H9 (cell line): ENCODE measurements at places on chromosomes 5 and 9.

DNA sequence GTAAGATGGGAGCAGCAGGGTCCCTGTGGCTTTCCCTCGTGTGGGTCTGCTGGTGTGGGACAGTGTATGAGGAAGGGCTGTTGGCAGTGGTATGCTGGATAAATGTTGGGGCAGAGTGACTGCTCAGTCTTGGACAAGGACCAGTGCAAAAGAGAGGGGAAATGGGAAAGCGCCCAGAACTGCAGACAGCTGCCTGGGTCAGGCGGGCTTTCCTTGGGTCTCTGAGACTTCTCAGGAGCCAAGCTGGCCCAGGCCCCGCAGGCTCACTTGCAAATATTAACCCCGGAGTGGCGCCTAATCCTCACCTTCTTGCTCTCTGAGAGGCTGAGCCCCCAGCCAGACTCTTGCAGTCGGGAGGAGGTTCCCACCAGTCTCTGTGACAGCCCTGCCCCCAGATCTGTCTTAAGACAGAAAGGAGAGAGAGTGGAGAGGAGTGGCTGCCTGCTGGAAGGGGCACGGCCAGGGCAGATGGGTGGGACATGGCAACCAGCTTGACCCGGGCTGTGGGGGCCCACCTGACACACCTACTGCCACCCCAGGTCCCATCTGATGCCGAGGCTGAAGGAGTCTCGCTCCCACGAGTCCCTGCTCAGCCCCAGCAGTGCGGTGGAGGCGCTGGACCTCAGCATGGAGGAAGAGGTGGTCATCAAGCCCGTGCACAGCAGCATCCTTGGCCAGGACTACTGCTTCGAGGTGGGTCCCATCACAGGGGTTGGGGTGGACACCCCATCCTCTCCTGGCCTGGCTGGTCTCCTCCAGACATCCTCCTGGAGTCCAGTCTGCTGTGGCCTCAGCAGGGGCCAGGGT, 105.2 kb downstream of the DAB2IP start:
- no peak for DNase-seq

GRCh38 chr5:173217626-173218397, 17.2 kb downstream of the NKX2-5 start:
- peak; percentile 64 for DNase-seq

GRCh38 chr5:151659001-151659754, 27.5 kb downstream of the SPARC start:
- peak; percentile 91 for DNase-seq

- no peak for DNase-seq
These were observed 275.5 kb downstream of the DENND1A start for GRCh38 chr9:123654218-123654993.

- DNase-seq: no peak
These were observed 9.1 kb upstream of the ERMP1 start for GRCh38 chr9:5841771-5842573.

DNA sequence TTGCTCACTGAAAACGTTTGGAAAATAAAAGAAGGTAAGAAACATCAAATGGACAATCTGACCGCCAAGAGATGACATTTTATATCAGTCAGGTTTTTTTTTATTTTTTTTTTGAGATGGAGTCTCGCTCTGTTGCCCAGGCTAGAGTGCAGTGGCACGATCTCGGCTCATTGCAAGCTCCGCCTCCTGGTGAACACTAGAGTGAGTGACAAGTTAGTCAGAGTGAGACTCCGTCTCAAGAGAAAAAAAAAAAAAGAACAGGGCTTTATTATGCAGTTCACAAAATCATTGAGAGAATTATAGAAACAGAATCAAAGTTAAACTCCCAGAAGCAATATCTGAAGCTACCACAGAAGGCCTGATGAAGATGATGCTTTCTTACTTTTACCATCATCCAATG, 70.1 kb downstream of the DTWD2 start:
- DNase-seq: no peak

DNA sequence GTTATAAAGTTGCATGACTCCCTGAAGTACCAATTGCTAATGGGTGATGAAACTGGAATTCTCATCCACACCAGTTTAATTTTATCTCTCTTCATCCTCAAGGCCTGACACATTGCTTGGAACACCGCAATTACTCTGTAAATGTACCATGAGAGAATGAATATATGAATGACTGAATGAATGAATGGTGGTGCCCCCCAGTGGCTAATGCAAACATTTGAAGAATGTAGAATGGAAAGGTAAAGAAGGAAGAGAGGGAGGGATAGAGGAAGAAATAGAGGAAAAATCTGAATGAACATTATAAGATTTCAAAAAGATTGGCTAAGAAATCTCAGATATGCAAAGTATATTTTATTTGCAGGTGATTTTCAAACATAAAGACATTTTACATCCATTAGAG, 13.1 kb downstream of the PAPPA start:
- no peak for DNase-seq

DNA sequence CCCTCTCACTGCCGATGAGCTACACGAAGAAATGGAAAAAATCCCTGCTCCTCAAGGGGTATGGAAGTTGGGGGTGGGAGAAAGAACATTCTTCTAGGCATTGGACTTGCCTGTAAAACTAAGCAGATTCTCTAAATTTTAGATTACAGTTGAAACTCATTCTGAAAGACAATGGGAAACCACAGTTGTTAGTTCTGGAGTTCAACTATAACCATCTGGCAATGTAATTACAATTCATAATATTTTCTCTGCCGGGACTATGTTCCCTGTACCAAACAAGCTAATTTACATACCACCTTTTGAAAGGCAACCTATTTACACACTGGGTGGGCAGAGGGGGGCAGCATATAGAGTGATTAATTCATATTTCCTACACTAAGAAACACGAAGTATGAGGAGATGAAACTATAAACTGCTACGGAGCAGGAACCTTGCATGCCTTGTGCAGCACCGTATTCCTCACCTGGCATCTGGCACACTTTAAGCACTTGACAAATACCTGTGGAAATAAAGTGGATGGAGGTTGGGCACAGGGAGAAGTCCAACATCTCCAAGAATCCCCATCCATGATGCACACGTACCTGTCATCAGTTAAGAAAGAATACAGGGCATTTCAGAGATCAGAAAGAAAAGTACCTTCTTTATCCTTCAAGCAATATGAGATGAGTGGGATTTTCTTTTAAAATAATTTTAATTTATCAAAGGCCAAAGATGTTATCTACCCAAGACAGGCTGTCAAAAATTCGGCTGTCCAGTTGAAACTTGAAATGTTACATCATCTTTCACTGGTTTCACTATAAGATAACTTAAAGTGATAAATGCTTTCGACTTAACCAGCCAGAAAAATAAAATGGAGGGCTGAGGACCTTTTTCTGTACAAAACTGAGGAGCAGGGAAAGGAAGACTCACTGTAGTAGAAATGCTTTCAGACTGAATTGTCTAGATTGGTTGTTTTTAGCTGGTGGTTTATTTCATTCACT, 54.2 kb downstream of the SSBP2 start:
- no peak for DNase-seq

DNA sequence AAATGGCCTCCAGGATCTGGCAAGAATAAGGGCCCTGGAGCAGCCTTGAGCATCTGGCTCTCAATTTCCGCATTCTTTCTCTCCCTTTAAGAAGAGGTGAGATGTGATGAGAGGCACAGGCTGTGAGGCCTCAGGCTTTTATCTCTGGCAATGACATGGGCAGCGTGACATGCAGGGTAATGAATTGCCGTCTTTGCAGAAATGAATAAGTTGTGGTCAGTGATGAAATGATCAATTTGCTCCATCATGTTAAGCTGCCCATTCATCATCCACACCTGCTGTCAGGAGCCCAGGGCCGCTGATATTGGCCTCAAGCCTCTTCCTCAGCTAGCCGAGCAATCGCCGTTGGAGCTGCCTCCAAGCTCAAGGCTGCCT, 265.3 kb downstream of the TRIM32 start:
- DNase-seq: no peak

DNA sequence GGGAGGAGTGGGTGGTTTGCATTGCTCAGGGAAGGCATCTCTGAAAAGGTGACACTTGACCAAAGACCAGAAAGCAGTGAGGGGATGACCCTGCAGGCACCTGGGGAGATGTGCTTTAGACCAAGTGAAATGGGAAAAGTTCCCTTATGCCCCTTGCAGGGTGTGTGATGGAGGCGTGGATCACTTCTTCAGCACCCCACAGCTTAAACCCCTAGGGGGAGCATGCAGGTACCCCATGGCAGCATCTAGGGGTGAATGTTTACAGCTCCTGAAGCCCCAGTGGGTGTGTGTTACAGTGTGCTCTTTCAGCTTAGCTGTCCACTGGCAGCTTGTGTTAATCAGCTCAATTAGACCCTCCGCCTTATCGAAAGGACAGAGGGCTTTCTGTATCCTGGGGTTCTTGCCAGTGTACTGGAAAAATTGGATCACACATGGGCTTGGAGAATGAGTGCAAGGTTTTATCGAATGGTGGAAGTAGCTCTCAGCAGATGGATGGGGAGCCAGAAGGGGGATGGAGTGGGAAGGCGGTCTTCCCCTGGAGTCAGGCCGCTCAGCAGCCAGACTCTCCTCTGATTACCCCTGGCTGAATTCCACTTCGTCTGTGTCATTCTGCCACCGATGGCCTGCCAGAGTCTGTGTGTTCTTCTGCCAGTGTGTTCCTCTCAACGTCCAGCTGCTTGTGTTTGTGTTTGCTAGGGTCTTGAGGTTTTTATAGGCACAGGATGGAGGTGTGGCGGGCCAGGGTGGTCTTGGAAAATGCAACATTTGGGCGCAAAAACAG, 6.3 kb downstream of the BHMT2 start:
- DNase-seq: no peak

GRCh38 chr5:67149057-67149950, 47.3 kb downstream of the CD180 start:
- no peak for DNase-seq

GRCh38 chr5:97165726-97166125, 17.3 kb downstream of the RIOK2 start:
- DNase-seq: no peak

DNA sequence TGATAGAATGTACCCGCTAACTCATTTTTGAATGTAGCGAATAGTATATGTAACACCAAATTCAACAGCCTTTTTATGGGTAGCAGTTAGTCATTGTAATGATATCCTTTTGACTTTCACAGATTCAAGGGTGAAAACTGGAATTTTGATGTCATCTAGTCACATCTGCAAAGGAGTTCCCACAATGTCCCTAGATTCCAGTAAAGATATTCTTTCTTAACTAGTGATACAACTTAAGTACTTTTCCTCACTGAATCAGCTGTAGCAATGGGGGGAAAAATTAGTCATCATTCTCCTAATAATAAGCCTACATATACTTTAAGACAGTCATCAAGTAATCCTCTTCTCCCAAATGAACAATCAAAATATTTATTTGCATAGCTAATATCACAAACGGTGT, 11.5 kb upstream of the SSBP2 start:
- no peak for DNase-seq

- no peak for DNase-seq
These were observed 1043.2 kb upstream of the WWC1 start for GRCh38 chr5:167248257-167248656.

GRCh38 chr5:33828626-33829308, 63.0 kb downstream of the ADAMTS12 start:
- DNase-seq: no peak

- no peak for DNase-seq
These were observed 19.9 kb downstream of the CTNNA1 start for GRCh38 chr5:138772986-138773594.

DNA sequence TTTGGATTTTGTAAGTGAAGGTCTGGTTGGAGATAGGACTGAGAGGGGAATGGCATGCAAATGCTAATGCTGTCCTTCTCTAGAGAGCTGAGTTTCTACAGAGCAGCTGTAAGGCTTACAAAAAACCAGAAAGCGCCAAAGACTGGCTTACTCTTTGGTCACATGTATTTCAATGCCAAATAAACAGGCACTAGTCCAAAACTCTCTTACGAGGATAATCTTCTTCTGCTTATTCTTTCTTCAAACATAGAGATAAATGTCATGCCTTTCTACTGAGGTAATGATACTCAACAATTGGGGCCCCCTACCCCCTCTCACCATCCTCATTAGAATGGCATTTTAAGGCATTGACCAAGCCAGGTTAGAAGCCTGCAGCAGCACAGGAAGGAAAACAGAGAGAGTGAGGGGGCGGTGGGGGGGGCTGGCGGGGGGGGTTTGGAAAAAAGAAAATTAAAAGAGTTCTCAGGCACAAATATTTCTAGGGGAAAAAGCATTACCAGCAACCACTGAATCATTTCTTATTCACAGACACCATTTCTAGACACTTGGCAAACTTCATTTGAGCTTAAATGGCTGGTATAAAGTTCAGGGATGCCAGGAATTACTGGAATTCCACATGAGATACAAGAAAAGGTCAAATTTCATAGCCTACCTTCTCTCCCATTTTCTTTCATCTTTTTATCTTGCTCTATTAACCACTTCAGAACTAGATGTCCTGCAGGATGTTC, 34.0 kb downstream of the PUM3 start:
- DNase-seq: peak; percentile 55

DNA sequence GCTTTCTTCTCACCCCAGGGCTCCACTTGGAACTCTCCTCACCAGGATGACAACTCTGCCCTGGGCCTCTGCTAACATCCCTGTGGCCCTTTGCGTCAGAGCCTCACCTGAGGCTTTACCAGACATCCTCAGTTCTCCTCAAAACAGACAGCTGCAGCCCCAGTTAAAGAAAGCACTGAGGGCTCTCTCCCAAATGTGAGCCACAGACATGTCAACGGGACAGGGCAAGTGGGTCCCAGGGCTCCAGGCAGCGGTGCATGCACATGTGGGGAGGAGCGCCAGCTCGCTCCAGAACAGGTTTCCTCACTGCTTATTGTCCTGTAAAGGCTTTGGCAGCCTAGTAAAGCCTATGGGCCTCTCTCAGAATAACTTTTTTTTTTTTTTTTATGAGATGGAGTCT, 37.3 kb downstream of the IPPK start:
- DNase-seq: peak; percentile 10

DNA sequence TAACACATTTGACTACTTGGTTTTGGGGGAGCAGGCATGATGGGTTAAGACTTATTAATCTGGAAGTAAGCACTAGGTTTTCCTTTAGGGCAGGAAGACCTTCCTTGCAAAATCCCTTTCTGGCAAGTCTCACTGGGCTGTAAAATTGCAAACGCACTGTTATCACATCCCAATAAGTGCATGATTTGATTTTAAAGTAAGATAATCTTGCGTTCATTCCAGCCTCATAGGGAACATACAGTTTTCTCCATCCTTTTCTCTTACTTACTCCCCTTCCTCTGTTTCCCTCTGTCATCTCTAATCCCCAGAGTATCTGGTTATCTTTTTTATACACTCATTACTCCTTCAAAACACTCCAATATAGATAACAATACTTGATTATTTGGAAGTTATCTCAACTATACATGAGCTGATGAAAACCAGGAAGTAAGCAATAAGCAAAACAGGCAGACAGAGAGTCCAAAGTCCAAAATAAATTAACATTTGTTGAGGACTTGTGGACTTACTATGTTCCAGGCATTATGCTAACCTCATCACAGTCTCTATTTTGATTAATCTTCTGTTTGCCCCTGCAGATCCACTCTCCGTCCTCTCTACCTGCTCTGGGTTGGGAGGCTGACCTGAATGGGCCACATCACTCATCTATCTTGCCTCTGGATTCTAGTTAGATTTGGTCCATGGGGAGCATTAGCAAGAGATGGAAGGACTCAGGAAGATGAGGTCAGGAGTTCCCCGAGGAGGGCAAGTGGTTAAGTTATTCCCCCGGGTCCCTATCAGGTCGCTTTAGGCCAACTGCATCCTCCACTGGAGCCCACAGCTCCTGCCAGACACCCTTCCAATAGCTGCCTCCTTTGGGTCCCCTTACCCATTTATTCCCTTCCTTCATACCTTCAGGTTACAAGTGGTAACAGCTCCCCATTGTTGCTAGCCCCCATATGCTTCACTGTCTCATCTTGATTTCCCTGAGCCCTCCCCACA, 60.2 kb downstream of the SLC22A5 start:
- DNase-seq: no peak

- peak; percentile 88 for DNase-seq
These were observed 45.4 kb downstream of the ANXA2R start for GRCh38 chr5:42994555-42995359.

- no peak for DNase-seq
These were observed 75.6 kb upstream of the SLC44A1 start for GRCh38 chr9:105168870-105169319.
